Brain pericyte (primary cell): ENCODE measurements at places on chromosomes 12 and 14.

GRCh38 chr12:46569826-46570439, 197.4 kb upstream of the SLC38A2 start:
- DNase-seq = no peak

GRCh38 chr14:34172550-34173368, 221.9 kb upstream of the EGLN3 start:
- no peak for DNase-seq

DNA sequence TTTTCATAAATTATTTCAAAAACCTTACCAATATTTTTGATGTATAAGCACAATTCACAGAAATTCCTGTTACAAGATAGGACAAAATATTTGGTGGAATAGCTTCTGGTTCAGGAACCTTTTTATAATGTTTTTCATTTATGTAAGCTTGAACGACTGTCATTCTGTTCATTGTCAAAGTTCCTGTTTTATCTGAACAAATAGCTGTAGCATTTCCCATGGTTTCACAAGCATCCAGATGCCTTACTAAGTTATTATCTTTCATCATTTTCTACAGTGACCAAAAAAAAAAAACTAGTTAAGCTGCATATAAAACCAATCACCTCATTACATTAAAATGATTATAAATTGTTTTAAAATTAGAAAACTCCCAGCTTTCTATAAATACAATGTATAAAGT, 87.1 kb downstream of the ATP2B1 start:
- DNase-seq = no peak

DNA sequence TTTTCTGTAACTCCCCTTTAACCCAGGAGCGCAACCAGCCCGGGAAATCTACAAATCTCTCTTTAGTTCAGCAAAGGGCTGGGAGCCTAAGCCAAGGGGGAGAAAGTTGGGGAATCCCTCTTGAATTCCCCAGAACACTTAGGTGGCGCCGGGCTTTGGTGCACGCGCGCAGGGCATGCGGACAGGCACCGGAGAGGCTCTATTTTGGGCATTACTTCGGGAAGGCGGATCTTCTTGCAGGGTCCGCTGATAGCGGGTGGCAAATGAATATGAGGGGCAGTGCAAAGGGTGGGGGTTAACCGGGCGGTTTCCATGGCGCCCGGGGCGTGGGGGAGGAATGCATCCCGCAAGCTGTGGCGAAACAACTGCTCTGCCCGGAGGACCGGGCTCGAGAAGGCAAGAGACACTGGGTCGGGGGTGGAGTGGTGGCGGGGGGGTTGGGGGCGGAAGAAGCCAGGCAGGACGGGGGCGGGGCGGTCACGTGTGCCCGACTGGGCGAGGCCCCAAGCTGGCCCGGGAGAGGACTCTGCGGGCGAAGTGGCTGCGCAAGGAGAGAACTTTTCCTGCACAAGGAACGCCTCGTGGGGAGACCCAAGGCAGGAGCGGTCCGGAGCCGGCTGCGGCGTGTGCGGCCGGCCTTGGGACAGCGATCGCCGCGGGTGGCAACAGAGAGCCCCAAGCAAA, at the start of gene FLVCR2:
TSS of gene FLVCR2 (plus strand) at position 519 of the 684 bp plus-strand sequence. CDS start 353 bp downstream, outside the sequence.
- no peak for DNase-seq

- DNase-seq = no peak
Observed at GRCh38 chr12:561908-562593, 101.2 kb downstream of the NINJ2 start.

DNA sequence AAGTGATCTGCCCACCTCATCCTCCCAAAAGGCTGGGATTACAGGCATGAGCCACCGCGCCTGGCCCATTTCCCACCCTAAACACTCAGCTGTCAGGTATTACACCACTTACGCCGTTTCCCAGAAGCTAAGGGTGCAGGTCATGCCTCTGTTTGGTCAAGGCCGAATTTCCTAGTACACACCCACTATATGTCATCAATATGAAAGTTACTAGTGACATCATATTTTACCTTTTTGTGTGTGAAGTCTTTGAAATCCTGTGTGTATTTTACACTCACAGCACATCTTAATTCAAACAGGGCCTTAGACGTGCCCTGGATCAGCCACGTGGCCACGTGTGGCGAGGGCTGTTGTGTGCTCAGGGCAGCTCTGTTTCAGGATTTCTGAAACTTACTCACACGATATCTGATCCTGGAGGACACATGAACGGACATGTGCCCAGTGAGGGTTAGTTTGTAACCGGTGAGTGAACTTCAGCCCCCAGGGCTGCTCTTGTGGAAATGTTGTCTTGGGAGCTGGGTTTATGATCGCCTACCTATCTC, 51.8 kb downstream of the GLT1D1 start:
- DNase-seq = no peak
